Omental fat pad (tissue), 4 donors: ENCODE measurements at places on chromosomes 7 and 10.

DNA sequence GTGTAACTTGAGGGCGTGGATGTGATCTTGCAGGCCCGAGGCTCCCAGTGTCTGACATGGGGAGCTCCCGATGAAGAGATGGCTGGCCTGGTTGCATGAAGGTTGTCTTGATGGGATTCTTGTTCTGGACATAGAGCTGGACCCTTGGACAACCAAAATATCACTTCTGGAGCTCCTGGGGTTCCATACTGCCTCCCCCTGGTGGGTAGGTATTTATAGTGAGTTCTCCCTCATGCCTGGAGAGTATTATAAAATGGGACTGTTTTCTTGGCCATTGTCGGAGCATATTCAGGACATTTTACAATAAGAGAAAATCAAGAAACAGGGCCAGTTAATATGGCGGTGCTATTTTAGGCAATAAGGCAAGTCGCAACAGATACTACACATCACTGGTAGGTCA, 32.6 kb upstream of the GIMAP8 start:
- DNase-seq: no peak

- DNase-seq: peak; percentile 37
These were observed at the start of gene MXI1 for GRCh38 chr10:110207011-110207804. MXI1 (plus strand) TSS chr10:110207605; CDS start chr10:110207809, 204 bp downstream.

- no peak for DNase-seq
These were observed 47.0 kb downstream of the RGS10 start for GRCh38 chr10:119495545-119495944.

DNA sequence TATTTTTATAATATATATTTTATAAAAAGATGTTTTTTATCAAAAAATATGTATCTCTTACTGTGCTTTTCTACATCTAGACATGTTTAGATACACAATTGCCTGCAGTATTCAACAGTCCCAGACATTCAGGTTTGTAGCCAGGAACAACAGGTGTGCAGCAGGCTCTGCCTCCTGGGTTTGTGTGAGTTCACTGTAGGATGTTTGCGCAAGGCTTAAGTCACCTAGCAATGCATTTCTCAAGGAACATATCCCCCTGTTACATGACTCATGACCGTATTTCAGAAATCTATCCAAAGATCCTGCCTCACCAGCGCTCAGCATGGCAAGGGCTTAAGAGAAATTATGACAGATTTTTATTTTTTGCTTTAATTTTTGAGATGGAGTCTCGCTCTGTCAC, 41.5 kb downstream of the PITRM1 start:
- DNase-seq: no peak

GRCh38 chr7:95798401-95798930, 26.1 kb downstream of the DYNC1I1 start:
- DNase-seq: no peak

DNA sequence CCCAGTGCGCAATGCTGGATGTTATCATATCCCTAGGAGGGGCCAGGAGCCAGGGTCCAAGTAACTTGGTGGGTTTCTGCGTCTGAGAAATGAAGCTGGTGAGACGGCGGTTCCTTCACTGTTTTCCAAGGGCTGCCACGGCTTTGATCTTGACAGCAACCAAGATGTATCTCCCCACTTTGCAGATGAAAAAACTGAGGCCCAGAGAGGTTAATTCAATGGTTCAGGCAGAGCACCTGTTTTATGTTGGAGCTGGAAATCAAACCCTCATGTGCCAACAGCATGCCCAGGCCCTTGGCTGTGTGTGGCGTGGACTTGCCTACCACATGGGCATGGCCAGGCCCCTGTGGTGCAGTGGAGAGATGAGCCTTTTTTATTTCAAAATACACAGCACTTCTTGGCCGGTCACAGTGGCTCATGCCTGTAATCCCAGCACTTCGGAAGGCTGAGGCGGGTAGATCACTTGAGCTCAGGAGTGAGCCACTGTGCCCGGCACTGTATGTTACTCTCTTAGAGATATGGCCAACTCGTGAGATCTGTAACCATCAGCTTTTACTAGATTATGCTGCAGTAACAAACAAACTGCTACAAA, 225.2 kb upstream of the SH2B2 start:
- DNase-seq: no peak

- DNase-seq: no peak
These were observed 43.3 kb upstream of the MTURN start for GRCh38 chr7:30091491-30091912.

DNA sequence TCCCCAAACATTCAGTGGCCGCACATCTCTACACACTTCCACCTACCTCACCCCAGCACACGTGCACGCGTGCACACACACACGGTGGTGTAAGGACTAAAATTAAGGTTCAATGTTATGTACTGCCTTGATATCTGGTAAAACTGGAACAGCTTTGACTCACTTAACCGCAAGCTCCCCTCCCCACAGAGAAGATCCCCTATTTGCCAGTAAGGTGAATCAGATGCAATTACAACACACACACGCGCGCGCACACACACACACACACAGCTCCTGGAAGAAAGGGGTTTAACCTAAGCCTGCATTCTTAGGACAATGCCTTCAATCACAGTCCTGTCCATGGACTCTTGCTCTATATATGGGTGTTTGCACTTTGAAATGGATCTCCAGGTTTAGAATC, 25.5 kb upstream of the VPS41 start:
- no peak for DNase-seq

DNA sequence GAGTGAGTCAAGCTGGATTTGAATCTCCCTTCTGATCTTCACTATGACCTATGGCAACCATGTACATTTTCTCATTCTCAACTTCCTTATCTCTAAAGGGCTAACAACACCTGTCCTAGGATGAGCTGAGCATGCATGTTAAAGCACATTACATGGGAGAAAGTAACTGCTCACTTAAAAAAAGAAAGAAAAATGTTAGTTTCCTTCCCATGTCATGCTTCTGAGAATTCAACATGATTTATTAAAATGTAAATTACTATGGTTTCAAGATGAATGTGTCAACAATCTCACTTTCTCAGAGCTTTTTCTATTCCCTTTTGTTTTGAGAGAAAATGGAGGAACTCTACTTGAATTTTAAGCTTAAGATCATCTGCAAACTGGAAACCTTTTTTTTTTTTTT, 295.3 kb downstream of the SKIDA1 start:
- DNase-seq: no peak

GRCh38 chr7:22179442-22179879, 177.5 kb downstream of the RAPGEF5 start:
- DNase-seq: no peak

GRCh38 chr10:130029209-130029608, 65.1 kb upstream of the EBF3 start:
- no peak for DNase-seq

DNA sequence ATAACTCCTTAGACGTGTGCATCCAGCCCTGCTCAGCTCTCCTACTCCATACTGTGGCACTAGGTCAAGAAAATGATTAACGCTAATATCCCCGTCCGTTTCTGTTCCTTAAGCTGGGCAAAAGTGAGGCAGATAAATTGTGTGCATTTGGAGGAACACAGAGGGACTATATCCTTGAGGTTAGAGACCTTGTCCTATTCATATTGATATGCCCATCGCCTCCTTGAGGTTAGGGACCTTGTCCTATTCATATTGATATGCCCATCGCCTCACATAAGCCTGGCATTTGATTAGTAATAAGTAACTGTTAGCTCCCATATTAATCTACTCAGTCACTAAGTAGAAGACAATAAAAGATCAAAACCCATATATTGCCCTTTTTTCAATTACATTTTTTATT, 12.9 kb upstream of the TAX1BP1 start:
- DNase-seq: no peak

DNA sequence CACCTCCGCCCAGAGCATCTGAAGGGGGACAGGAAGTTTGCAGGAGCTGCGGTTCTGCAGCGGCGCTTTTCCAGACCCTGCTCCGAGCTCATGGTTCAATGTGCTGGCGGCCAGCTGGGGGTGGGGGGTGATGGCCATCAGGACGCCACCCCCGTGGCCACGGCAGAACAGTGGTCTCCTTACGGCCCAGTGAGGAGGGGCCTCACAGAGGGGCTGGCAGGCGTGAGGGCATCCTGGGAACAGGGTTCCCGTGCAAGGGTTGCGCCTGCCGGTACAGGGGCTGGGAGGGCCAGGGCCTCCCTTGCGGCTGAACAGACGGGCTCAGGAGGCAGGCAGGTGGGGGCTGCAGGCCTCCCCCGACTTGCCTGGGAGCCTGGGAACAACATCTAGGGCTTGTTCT, 39.0 kb upstream of the GNA12 start:
- DNase-seq: no peak

GRCh38 chr7:21980926-21981500, 35.3 kb upstream of the CDCA7L start:
- DNase-seq: no peak

DNA sequence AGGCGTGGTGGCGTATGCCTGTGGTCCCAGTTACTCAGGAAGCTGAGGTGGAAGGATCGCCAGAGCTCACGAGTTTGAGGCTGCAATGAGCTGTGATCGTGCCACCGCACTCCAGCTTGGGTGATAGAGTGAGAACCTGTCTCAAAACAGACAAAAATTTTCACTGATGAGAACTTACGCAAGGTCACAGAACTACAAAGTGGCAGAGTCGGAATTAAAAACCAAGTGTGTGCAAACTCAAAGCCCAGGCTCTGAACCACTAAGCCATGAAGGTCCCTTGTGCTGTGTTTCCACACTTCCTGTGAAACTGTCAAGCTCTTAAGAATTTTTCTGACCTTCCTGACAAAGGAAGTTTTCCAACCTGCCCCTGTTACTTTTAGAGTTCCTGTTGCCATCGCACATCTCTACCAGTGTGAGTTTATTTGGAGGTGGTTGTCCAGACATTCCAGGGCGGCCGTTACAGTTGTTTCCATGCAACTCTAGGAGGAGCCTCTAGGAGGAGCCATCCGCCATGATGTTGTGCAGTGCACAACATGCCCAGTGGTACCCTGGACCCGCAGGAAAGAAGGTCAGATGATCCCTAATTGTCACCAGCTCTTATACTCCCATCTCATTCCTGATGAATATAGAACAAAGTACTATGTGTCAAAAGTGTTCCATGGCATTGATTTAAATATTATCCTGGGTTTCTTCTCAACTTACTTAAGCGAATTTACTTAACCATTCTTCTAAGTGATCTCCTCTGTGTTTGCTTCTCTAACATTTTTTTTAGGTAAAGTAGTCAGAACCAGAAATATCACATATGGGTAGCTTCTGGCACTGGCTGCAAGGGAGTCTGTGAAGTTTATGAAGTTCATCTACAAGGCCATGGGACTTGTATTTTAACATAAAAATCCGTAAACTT, 49.0 kb upstream of the LYZL1 start:
- DNase-seq: no peak

- DNase-seq: no peak
These were observed 139.5 kb upstream of the FERD3L start for GRCh38 chr7:19284596-19285300.

DNA sequence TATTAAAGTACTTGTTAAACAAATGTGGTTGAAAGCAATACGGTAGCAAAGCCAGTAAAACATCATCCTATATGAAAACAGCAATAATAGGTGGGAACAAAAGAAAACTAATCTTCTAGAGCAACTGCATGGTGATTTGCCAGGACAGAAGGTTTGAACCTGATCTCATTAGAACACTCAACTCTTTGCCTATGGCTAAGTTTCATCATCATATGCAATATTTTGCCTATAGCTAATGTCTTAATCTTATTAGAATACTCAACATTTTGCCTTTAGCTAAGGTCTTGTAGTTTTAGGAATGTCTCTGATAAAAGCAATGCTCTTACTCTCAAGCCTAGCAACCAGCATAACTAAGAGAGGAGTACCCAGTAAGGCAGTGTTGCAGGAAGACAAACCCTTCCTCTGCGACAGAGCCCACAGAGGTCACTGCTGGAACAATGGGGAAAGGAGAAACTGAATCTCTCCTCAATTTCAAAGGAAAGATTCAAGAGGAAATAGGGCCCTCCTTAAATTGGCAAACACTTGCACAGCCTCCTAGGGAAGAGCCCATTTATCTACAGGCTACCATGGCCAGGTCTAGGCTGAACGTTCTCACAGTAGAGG, 38.3 kb downstream of the CADPS2 start:
- no peak for DNase-seq

DNA sequence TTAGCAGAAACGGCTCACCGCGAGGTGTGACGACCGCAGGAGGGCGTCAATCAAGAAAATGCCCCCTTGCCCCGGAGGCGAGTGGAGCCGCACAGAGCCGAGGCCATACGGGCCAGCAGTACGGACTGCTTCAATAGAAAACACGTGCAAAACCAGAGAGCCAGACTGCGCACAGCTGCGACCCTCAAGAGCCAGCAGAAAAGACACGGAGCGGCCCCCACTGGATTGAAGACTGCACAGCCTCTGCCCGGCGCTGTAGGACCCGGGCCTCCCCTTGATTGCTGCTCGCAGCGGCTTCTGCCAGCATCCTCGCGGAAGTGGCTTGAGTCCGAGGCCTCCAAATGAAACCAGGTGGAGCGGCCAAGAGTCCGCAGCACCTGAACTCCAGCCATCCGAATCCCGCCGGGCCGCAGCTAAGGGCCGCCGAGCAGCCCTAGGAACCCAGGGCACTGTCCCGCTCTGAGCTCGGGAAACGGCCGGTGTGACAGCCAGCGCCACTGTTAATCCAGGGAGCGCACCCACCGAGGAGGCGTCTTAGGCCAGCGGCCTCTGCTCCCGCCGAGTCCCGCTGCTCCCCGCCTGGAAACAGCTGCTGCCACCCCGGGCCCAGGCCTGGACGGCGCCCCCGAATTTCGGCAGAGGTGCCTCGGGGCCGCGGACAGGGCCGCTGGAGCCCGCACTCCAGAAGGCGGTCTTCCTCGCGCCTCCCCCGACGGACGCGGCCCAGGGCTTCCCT, 660 bp upstream of the HHEX start:
- no peak for DNase-seq

DNA sequence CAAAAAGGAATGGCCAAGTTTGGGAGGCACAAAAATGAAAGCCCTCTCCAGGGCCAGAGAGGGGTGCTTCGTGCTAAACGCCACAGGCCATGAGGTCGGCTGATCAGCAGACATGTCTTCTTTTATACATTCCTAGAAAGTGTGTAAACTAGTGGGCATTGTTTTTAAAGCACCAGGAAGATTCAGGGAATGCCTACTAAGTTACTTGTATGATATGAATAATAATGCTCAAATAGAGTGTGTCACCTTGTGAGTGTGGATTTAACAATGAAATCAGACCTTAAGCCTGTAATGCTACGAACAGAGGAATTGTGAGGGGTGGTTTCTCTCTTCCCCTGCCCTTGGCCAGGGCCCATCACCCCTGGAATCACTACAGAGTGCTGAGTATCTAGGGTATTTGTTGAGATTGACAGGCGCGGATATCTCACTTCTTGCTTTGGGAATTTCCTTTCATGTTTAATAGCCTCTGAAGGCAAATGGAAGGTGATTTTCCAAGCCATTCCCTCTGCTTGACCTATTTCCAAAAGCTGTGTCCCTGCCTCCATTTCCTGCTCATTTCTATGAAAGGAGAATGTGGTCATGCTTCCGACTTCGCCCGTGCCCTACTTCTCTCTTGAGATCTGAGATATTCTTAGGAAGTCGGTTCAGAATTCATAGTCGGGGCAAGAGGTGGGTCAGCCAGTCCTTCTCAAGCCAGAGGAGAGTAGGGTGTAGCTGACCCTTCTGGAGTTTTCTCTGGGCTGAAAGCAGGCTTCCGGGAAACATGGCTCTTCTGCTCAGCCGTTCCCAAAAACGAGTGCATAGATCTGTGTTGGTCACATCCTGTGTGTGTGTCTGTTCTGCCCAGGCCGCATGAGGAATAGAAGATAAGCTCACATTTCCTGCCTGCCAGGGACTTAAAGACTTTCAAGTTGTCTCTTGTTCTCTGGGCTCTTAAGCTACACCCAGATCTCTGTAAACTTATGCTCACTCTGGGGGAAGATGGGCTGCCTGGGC, 167.8 kb upstream of the ITGB1 start:
- no peak for DNase-seq
